Endothelial cell (in vitro differentiated cells): ENCODE measurements at places on chromosomes 2 and 18. TPM values are rescaled to one million over a fixed set of nuclear protein-coding genes. Genes with fewer than 3 reads are reported as not detected.

SF3B6 gene
- total RNA-seq = 67.5 TPM

CEBPZOS gene
- 18.5 TPM for total RNA-seq

CCNT2 gene
- 49.5 TPM for total RNA-seq

CLIP4 gene
- 0.46 TPM for total RNA-seq

COL3A1 gene
- total RNA-seq = 0.31 TPM

IHH gene
- total RNA-seq = not detected

SERPINB12 gene
- total RNA-seq = not detected

CYTIP gene
- total RNA-seq = not detected

RAX gene
- total RNA-seq = not detected

SULT1C4 gene
- 22.6 TPM for total RNA-seq

LAMA3 gene
- 1.7 TPM for total RNA-seq

GAL3ST2 gene
- not detected for total RNA-seq

CYRIA gene
- total RNA-seq = 32.4 TPM

RIT2 gene
- not detected for total RNA-seq

ATP6V1B1 gene
- not detected for total RNA-seq

AGXT gene
- not detected for total RNA-seq
